Effector CD8-positive, alpha-beta T cell (primary cell): ENCODE measurements at places on chromosomes 4 and X.

DNA sequence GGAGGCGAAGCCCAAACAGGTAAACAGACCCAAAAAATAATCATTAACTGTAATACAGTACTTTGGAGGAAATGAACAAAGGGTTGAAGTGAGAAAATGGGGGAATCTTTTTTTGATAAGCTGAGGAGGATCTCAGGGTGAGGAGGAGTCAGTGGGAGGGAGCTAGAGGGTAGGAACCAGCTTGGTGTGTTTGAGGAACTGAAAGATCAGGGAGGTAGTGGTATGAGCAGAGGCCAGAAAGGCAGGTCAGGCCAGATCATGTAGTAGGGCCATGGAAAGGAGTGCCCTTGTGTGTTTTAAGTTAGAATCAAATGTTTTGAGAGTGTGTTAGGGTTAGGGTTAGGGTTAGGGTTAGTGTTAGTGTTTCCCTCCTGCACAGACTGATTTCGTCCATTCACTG is 48.8 kb downstream of the PPP2R2C start:
- DNase-seq: no peak

DNA sequence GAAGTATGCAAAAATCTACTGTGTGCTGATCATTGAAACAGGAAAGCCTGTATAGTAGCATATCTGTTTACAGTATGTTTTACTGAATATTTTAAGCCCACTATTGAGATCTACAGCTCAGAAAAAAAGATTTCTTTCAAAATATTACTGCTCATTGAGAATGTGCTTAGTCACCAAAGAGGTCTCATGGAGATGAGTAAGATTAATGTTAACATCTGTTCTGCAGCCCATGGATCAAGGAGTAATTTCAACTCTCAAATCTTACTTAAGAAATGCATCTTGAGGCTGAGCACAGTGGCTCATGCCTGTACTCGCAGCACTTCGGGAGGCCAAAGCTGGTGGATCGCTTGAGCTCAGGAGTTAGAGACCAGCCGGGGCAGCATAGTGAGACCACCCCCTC is 3.3 kb downstream of the RNF4 start:
- DNase-seq: no peak

GRCh38 chrX:17411205-17411604 is 36.2 kb downstream of the NHS start:
- no peak for DNase-seq

DNA sequence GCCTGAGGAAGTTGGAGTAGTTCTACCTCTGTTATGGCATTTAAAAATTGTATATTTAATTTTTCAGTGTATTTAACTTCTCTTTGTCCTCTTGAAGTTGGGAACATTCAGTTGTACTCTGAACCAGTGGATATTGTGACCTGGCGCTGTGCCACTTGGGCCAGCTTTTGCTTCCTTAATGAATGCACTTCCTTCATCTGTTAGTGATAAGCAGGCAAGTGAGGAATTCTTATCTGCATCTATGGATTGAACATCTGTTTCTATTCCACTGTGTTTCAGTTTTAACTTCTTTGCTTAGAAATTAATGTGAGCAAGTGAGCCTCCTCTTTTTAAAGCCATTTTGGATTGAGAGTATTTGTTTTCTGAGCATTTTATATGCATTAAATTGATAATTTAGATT is 128.3 kb downstream of the UCHL1 start:
- DNase-seq: no peak

DNA sequence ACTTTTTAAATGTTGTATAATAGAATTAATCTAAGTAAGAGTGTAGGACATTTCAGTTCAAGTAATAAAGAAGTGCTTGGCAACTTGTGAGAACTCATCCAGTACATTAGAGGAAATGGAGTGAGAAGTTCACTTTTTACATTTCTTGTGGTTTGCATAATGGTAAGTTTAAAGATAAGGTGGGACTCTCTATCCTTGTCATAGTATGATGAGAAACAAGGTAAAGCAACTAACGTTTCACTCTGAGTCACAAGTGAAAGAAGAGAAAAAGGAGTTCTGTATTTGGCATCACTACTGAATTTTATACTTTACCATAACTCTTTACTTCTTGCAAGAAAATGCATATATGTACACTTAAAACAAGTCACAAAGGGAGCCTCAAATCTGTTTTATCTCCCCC is 219.4 kb downstream of the SLC4A4 start:
- DNase-seq: no peak

GRCh38 chr4:80069837-80070731 is 2.9 kb downstream of the ANTXR2 start:
- DNase-seq: no peak

GRCh38 chr4:2365913-2366210 is 52.6 kb downstream of the ZFYVE28 start:
- no peak for DNase-seq

DNA sequence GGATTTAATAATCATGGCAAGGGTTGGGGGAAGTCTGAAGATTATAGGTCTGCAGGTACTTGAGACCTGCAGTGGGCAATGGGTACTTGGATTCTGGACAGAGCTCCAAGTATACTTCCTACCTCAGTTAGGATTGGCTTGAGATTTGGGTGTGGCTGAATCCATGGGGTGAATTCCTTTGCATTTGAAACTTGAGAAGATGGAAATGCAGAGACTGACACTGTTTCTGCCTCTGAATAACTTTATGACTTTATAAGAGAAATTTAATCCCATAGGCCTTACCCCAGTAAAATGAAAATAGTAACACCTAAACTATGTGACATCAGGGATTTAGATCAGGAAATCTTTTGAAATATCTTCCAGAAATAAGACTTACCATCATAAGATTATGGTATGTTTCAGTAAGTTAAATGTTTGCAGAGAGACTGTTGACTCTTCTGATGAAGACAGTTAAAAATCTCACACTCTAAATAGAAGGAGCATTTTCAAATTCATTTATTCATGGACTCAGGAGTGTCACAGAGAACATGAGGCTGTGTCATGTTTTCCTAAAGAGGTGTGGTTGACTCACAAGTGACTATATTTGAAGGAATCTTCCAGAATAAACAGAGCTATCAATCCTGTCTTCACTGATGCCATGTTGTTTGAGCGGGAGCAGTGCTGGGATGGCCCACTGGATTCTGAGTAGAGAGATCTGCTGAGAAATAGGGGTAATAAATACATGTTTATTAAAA is 513.5 kb upstream of the NR3C2 start:
- no peak for DNase-seq

- DNase-seq: no peak
Observed at GRCh38 chr4:119116021-119116420, 19.6 kb upstream of the MYOZ2 start.

DNA sequence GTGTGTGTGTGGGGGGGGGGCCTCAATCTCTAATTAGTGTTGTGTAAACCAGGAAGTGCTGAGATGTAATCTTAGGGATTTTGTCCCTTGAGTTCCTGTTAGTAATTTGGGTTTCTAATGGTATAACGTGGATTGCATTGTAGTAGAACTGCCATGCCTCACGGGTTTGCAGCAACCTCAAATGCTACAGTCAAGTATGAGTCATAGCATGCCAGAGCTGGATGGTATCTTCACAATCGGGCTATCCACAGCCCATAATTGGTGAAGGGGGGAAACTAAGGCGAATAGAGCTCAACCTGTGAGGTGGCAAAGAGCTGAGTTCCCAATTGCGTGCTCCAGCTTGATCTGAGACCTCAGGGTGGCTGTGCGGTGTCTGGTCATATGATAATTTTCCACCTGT is 2.2 kb upstream of the FMR1NB start:
- DNase-seq: no peak

DNA sequence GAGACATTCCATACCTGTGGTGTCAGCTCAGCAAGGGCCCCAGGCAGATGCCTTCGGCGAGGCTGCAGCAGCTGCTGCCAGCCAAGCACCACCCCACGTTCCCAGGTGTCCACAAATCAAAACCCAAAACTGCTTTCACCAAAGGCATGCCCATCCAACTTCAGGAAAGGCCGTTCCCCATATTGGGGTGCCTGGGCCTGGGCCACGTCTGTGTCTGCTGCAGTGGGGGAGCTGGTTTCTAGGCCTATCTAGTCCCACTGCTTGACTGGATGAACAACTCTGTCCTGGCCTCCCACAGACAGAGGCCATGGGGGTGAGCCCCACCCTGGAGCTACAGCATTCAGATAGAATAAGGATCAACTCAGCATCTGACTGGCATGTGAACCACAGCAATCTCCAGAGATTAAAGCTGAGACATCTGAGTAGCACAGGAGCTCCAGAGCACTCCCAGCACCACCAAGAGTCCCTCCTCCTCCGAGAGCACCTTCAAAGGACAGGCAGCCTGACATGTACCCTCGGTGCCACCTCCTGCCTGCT is 37.0 kb downstream of the NAT8L start:
- no peak for DNase-seq

- DNase-seq: no peak
Observed at GRCh38 chr4:125393825-125394224, 79.1 kb downstream of the FAT4 start.

DNA sequence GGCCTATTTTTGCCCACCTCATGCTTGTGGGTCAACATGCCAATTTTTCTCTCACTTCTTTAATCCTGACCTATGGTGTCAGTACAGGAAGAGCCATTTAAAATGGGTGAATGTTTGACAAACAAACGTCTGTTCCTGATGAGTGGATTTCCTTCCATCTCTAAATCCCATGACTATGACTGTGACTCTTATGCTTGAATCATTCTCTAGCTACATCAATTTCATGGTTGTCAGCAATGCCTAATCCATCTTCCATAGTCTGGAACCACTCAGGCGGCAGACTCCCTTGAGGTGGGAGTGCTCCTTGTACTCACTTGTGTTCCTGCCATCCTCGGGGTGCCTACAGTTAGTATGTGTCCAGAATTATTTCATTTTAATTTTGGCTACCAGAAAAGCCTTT is 194.9 kb upstream of the RPS6KA3 start:
- DNase-seq: no peak

DNA sequence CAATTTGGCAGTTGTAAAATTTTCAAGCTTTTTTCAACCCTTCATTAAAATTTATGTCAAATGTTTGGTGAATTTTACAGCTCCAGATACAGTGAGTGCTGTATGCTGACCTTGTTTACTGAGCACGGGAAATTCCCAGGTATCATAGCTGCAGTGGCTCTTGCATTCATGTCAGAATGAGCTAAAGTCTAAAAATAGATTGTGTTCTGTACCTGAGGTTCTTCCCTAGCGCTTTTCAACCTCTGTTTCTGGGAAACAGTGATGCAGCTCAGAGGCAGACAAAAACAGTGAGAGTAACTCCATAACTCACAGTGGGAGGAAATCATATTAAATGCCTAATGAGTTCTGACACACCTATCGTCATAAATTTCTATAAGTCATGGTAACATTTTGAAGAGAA is 393.8 kb upstream of the GNPDA2 start:
- no peak for DNase-seq

DNA sequence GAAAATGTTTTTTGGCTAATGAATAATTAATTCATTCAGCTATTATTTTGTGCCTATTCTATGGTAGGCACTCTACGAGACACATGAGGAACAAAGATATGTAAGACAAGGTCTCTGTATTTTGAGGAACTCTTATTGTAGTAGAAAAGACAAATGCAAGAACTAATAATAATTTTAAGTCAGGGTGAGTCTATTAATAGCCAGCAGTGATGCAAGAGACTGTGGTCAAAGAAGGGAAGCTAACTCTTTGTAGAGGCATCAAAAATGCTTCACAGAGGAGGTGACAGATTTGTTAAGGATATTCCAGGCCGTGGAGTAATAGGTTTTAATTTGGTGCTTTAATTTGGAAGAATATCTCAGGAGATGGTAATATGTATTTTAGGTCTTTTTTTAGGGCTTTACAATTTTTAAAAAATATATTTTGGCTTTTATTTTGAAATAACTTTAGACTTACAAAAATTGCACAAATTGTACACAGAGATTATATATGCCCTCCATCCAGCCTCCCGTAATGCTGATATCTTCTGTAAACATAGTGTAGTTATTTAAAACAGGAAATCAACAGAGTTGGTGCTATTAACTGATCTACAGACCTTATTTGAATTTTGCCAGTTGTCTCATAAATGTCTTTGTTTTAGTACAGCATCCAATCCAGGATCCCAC is 48.1 kb downstream of the DCLK2 start:
- no peak for DNase-seq

DNA sequence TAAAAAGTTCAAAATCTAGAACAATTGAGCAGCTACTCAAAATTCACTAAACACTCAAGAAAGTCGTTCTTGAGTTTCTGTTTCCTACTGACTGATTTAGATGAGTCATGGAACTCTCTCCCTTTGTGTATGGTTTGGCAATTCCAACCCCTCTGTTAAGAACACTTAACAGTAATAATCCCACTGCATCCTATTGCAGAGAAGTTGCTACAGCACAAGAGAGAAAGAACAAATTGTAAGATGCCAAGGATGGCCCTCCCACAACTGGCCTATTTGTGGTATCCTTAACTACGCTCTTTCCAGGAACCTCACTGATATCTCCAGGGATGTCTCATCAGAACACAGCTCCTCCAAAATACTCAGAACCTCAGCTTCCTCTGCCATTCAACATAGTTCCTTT is 701.8 kb upstream of the TENM3 start:
- DNase-seq: no peak

DNA sequence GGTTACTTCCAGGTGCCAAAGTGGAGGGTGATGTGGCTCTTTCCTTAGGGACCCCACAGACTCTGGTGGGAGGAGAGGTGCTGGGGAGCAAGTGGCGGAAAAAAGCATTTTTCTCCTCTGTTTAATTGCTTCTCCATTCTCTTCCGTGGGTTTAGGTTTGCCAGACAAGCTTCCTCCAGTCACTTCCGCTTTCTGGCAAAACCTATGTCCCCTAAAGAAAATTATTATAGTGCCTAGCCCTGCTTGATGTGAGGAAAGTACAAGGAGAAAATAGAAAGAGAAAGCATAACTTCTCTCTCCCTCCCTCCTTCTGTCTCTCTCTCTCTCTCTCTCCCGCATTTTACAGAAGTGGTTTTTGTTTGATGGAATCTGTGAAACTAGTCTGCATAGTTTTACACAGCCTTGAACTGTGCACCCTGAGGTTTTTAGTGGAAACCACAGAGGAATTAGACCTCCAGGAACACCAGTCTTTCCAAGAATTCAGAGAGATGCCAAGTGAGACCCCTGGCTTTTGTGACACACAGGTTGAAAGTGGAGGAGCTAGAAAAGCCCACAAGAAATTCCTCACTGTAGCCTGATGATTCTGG is 231.1 kb upstream of the ANXA3 start:
- DNase-seq: no peak

DNA sequence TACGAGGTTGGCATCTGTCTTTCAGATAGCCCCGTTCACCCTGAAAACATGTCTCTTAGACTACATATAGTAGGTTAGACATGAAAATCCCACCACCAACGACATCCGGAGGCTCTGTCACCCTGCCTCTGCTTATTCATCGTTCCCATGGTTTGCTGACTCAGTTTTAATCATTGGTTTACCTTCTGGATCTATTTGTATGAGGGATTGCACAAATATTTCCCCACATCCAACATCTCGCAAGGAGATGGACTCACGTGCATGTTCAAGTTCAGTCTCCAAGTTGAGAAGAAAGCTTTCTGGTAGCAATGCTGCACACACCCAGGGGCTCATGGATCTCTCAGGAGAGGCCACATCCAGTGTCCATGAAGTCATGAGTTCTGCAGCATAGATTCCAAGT is 10.8 kb downstream of the CETN2 start:
- DNase-seq: no peak

- DNase-seq: no peak
Observed at GRCh38 chrX:119735467-119735866, 22.9 kb upstream of the SOWAHD start.

- no peak for DNase-seq
Observed at GRCh38 chr4:157045507-157046127, 30.3 kb upstream of the GLRB start.

- DNase-seq: no peak
Observed at GRCh38 chr4:24768006-24768405, 27.4 kb upstream of the SOD3 start.
